Endothelial cell (in vitro differentiated cells): ENCODE measurements at places on chromosomes 16 and 17. TPM values are rescaled to one million over a fixed set of nuclear protein-coding genes. Genes with fewer than 3 reads are reported as not detected.

SPATA22 gene
- not detected for total RNA-seq

CDRT15 gene
- not detected for total RNA-seq

NOG gene
- total RNA-seq = not detected

TMEM114 gene
- not detected for total RNA-seq

SUZ12 gene
- 18.3 TPM for total RNA-seq

FAM117A gene
- 9.2 TPM for total RNA-seq

RCVRN gene
- total RNA-seq = not detected

SYNGR3 gene
- total RNA-seq = 0.82 TPM

ADAMTS18 gene
- total RNA-seq = 0.69 TPM

GNGT2 gene
- 2.1 TPM for total RNA-seq

KRTAP4-6 gene
- total RNA-seq = not detected

KCNJ12 gene
- 0.56 TPM for total RNA-seq
